ENCODE measurements at places on chromosomes 16 and 17.
A peak's percentile ranks its signal among the peaks of the same experiment; 100 is the strongest.

- DNase-seq = peak; percentile 59
Observed at GRCh38 chr17:81487487-81488275, 24.9 kb downstream of the ACTG1 start.

GRCh38 chr17:40532520-40533253 lies 31.3 kb upstream of the TNS4 start:
- DNase-seq = no peak

- peak; percentile 48 for DNase-seq
Observed at GRCh38 chr16:26645614-26646013, 421.1 kb upstream of the C16orf82 start.

DNA sequence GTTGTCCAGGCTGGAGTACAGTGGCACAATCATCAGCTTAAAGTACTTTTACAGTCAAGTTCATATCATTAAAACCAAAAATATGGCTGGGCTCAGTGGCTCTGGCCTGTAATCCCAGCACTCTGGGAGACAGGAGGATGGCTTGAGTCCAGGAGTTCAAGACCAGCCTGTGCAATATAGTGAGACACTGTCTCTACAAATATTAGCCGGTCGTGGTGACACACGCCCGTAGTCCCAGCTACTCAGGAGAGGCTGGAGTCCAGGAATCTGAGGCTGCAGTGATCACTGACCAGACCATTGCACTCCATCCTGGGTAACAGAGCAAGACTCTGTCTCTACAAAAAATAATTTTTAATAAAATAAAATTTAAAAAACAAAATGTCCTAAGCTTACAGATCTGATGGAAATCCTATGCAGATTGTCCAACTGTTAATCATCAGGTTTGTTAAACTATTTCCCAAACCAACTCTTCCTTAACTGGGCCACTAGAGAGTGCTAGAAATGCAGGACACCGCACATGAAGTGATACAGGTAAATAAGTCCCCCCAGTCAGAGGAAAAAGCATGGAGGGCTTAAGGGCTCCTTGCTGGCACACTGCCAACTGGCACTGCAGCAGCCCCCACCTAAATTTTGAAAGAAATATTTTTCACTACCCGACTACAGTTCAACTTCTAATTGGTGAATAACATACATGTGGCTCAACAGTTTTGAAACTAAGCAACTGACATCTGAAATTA lies 2.8 kb downstream of the USP22 start:
- no peak for DNase-seq

- DNase-seq = no peak
Observed at GRCh38 chr16:21071741-21072140, 78.9 kb downstream of the DNAH3 start.

GRCh38 chr17:29219378-29220047 lies 27.1 kb upstream of the CRYBA1 start:
- DNase-seq = peak; percentile 67

DNA sequence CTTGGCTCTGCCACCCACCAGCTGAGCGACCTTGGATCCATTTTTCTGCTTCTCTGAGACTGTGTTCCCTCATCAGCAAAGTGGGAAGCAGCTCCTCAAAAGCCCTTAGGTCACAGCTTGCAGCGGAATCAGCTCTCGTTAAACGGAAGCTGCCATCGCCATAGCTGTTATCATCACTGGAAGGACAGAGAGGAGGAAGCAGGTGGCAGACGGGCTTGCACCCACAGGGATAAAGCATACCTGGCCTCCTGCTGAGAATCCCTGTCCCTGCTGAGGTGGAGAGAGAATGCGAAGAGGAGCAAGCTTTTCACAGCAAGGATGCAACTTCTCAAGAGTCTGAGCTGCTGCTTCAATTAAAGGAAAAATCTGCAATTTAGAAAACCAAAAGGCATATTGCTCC lies 106.6 kb downstream of the CLEC16A start:
- DNase-seq = no peak

DNA sequence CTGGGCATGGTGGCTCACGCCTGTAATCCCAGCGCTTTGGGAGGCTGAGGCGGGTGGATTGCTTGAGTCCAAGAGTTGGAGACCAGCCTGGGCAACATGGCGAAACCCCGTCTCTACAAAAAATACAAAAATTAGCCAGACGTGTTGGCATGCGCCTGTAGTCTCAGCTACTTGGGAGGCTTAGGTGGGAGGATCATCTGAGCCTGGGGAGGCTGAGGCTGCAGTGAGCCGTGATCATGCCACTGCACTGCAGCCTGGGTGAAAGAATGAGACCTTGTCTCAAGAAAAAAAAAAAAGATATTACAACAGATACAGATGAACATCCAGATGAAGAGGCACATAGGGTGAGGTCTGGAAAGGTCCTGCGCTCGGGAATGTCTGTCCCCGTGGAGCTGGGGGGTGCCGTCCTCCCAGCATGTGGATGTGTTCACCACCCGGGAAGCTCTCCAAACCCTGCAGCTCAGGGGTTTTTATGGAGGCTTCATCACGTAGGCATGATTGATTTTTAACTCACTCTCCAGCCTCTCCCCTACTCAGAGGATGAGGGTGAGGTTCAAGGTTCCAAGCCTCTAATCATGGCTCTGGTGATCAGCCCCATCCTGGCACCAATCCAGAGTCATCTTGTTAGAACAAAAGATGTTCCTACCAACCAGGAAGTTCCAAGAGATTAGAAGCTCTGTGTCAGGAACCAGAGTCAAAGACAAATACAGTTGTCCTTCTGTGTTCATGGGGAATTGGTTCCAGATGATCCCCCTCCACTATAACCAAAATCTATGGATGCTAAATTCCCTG lies 85.0 kb upstream of the DNAJA2 start:
- DNase-seq = no peak

DNA sequence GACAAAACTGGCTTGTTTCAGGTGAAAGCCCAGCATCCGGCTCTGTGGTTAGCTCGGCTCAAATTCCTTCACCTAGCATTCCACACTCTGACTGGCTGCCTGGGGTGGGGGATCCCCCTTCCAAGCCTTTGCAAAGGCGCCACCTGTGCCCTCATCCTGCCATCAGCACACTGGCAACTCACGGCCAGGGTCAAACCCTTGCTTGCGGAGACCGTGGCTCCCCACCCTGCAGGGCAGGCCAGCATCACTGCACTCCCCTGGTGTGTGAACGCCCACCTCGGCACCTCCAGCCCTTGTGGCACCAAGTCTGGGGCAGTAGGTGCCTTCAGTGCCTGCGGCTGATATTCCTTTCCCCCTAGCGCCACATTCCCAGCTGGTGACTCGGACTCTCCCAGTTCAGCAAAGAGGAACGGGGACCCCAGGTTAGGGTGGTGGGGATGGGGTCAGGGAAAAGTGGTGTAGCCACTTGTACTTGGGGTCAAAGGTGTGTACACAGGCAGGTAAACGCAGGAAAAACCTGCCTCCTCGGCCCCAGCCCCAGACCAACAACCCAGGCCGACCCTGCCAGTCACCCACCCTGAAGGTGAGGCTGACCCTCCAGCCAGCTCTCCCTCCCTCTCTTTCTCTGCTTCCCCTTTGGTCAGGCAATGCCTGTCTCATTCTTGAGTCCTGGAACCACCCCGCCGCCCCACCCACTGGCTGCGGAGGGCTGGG lies 1.1 kb downstream of the FLII start:
- peak; percentile 33 for DNase-seq

DNA sequence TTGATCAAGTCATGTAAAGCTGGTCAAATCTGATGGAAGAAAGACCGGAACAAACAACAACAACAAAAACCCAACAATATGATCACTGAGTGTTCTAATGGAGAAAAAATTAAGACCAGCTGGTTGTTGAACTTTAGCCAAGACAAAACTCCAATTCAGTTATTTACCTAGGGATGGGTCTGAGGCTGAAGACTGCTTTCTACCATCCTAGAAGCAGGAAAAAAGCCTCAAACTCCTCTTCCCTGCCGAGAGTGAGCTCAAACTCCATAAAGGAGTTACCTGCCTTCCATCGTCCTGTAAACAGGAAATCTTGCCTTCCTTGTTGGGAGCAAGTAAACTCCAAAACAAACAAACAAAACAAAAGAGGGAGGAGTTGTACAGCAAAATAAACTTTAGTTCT lies 23.1 kb upstream of the TMEM98 start:
- no peak for DNase-seq

- no peak for DNase-seq
Observed at GRCh38 chr17:3029213-3029913, 34.0 kb downstream of the OR1D5 start.

- no peak for DNase-seq
Observed at GRCh38 chr16:4018391-4018790, 97.9 kb downstream of the ADCY9 start.

DNA sequence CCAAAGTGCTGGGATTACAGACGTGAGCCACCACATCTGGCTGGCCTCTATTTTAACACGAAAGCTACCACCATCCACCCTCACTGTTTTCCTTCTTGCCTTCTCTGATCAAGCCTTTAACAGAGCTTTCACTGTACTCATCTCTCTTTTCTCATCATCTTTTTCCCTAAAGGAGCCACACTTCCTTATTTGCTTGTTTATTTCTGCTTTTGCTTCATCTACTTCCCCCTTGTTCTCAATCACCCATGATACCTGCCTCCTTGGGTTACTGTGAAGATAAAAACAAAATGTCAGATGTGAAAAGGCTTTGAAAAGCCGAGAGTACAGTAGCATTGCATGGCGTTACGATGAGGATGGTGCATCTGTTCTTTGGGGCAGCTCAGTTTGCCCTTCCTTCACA lies 79.9 kb downstream of the ZNF18 start:
- no peak for DNase-seq

DNA sequence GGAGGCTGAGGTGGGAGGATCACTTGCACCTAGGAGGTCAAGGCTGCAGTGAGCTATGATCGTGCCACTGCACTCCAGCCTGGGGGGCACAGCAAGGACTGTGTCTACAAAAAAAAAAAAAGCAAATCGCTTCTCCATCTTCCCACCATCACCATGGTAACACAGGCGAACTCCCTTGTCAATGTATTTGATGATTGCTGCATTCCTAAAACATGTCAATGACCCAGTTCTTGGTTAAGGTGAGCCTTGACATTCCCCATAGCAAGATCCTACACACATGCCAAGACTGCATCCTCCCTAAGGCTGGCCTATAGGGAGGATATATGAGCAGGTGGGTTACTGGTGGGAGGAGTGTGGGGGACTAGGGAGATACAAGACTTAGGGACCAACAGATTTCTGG lies 12.2 kb downstream of the CNTNAP1 start:
- no peak for DNase-seq

DNA sequence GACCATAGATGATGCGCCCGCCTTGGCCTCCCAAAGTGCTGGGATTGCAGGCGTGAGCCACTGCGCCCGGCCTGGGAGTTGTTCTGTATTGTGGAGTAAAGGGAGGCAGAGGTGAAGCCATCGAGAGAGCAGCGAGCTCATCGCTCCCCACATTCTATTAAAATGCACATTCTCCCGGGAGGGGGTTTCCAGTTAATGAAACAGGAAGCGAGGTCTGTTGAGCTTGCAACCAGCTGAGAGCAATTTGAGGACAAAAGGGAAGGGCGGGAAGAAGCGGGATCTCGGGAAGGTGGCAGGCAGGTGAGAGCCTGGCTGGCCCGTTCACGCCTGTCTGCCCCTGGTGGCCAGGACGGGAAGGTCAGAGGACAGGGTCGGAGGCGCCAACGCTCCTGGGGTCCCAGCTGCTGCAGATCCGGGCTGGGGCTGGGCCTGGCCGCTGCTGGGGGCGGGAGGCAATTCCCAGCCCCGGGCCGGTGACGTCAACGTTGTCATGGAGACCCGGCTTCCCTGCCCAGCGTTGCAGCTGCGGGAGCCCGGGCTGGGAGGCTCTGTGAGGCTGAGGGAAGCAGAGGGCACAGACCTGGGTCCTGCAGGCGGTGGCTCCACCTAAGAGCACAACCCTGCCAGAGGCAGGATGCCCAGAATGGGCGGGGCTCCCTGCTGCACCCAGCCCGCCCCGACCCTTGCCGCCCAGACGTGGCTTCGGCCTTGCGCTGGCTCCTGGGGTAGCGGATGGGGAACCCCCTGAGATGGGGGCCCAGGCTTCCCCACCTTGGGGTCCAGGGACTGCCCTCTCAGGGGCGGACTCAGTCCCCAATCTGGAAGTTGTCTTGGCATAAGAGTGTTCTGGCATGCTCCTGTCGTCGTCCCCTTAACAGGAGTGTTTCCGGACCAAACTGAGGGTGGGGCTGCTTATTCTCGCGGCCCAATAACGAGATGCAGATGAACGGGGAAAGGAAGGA lies 48.7 kb upstream of the PLCG2 start:
- peak; percentile 25 for DNase-seq

DNA sequence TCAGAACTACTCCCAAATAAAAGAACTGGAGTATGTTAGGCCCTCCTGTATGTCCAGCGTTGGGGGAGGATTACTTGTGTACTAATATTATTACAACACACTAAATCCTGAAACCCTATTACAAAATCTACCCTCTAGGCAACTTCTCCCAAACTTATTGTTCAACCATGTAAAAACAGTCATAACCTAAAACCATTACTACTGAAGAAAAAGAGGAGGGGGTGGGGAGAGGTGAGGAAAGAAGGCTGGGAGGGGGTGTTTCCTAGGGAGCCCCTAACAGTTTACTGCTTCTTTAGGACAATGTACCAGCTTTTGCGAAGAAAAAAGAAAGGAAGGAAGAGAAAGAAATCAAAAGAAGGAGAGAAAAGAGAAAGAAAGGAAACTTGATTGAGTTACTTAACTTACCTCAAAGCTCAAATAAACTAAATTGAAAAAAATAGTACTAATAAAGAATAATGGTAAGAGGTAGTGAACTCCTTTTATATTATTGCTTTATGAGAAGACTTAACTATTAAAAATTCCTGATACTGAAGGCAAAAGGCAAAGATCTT lies 2.3 kb downstream of the SALL1 start:
- DNase-seq = no peak

DNA sequence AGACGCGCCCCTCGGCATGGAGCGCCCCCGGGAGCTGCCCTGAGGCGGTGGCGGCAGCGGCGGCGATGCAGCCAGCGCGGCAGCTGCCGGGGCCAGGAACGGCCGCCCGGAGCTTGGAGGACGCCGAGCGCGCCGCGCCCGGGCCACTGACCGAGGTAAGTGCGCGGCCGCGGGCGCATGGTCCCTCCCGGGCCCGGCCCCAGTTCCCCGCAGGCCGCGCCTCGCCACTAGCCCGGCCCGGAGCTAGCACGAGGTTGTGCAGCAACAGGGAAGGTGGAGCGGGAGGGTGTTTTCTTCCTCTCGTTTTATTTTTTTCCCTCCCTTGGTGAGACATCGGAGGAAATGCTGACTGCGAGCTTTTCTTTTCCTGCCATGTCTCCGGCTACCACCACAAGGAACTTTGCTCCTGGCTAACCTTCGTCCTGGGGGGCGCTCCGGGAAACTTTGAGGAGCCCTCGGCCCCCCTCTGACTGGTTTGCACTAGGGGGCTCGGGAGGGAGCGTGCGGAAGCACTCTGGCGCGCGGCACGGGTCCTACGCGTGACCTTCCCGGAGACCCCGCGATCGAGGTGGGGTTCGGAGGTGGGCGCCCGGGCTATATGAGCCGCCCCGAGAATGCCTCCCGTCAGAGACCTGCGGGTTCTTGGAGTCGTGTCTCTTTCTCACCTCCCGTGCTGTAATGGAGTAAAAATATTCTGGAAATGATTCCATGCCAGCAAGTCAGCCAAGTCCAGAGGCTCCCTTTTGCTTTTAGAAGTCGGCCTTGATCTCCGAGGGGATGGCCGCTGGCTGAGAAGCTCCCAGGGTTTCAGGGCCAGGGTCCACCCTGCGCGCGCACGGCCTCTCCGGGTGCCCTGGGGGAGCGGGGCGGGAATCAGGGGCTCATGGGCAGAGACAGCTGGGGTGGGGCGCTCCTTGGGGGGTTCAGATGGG lies 868 bp downstream of the KCNJ12 start:
- DNase-seq = no peak

GRCh38 chr16:19014461-19014860 lies 30.7 kb downstream of the TMC7 start:
- no peak for DNase-seq

All from stimulated activated CD4-positive, alpha-beta T cell treated with anti-CD3 and anti-CD28 coated beads, TNF-alpha, amount 100 ng/mL, for 24 hours (primary cell).